ENCODE measurements at places on chromosomes 5 and 9.
A peak's percentile ranks its signal among the peaks of the same experiment; 100 is the strongest.

- peak; percentile 75 for DNase-seq
Measured at GRCh38 chr5:65062469-65063083, 293.8 kb downstream of the CWC27 start.

DNA sequence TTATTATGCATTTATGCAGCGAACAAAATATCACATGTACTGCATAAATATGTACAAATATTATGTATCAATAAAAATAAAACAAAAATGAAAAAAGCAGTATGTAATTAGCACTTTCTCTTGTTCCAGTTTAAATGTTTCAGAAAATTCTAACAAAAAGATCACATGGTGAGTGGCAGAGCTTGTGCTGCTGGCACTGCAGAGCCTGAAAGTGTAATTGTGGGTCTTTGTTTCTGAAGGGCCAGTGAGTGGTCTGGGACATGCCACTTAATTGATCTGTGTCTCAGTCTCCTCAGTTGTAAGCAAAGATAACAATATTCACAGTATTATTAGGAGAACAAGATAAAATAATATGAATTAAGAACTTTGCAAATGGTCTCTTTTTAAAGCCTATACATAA is 39.5 kb upstream of the RAI14 start:
- DNase-seq, result no peak

DNA sequence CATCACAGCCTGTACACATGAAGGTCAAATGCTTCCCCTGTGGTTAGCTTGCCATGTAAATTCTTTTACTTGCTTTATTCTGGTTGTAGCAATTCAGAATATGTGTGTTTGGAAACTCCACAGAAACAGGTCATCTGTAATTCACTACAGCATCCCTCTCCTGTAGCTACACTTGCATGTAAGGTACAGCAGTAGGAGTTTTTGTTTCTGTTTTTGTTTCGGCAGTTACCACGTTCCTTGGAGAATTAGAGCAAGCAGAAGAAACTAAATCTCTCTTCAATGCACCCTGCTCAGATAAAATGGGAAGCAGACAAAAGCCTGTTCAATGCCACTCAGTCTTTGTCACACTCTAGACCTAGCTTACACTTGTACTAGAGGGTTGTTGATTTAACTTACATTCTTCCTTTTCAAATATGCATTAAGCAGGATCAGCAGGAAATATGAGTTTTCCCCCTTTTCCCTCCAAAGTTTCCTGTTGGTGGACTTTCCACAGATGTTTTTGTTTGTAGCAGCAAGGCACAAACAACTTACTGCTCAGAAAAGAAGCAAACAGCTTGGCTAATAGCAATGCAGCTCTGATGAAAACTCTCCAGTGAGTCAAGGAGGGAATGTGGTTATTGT is 80.9 kb downstream of the YIPF5 start:
- no peak for DNase-seq

GRCh38 chr5:167964529-167964928 is 326.9 kb upstream of the WWC1 start:
- DNase-seq, result no peak

GRCh38 chr5:118249386-118249785 is 739.0 kb downstream of the DTWD2 start:
- no peak for DNase-seq
